ENCODE measurements at places on chromosomes 6 and 20.

DNA sequence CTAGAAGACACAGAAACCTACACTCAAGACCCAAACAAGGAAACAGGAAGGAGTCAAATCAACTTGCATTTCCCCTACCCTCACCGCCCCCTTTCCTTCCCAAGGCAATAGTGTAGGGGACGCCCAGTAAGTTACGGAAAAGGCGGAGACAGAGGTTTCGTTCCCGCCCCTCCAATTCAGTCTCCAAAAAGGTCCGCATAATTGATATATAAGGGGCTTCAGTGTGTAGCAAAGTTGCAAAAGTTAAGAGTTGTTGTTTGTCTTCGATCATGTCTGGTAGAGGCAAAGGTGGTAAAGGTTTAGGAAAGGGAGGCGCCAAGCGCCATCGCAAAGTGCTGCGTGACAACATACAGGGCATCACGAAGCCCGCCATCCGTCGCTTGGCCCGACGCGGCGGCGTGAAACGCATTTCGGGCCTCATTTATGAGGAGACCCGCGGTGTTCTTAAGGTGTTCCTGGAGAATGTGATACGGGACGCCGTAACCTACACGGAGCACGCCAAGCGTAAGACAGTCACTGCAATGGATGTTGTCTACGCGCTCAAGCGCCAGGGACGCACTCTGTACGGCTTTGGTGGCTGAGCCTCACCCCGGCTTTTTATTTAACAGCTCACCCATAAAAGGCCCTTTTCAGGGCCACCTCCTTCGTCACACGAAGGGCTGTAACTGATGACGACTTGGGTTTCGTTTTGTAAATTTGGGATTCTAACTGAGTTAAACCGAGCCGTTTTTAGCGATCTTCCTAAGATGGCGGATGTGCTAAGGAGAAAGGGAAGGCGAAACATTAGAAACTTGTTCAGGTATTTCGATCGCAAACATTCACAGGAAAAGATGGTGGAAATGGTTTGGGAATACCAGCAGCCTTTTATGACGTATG is 124.6 kb upstream of the BTN3A2 start:
- peak; percentile 78 for DNase-seq

GRCh38 chr20:32477594-32478512 is 107.3 kb downstream of the NOL4L start:
- no peak for DNase-seq

- DNase-seq = no peak
Measured at GRCh38 chr6:57313009-57313408, 4.4 kb upstream of the PRIM2 start.

DNA sequence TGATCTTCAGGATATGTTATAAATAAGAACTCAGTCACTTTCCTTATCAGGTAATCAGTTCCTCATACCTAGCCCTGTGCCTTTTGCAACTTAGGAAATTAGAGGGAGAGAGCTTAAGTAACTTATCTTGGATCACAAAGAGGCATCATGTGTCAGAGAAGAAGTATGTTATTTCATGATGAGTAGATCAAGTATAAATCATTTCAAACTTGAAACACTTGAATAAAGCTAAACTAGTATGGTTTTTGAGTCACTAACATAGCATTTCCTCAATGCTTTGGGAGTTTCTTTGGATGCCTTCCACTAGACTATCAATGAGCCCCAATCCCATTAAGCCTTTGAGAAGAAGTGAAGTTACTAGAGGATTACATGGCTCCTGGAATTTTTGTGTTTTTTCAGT is 102.6 kb upstream of the TNFAIP3 start:
- no peak for DNase-seq

GRCh38 chr6:36873115-36873514 is 1.5 kb downstream of the PPIL1 start:
- no peak for DNase-seq

Data from pons (tissue), 1 donor.